Neural crest cell (in vitro differentiated cells): ENCODE measurements at places on chromosomes 7 and 10. TPM values are rescaled to one million over a fixed set of nuclear protein-coding genes. Genes with fewer than 3 reads are reported as not detected.

GRCh38 chr10:112345743-112346142 is 28.2 kb upstream of the ACSL5 start:
- no peaks in the 10 kb centered on the region for H3K36me3 ChIP-seq
- no peaks in the 10 kb centered on the region for H3K4me1 ChIP-seq
- no peak for DNase-seq
- H3K27me3 ChIP-seq: no peaks in the 10 kb centered on the region

DNA sequence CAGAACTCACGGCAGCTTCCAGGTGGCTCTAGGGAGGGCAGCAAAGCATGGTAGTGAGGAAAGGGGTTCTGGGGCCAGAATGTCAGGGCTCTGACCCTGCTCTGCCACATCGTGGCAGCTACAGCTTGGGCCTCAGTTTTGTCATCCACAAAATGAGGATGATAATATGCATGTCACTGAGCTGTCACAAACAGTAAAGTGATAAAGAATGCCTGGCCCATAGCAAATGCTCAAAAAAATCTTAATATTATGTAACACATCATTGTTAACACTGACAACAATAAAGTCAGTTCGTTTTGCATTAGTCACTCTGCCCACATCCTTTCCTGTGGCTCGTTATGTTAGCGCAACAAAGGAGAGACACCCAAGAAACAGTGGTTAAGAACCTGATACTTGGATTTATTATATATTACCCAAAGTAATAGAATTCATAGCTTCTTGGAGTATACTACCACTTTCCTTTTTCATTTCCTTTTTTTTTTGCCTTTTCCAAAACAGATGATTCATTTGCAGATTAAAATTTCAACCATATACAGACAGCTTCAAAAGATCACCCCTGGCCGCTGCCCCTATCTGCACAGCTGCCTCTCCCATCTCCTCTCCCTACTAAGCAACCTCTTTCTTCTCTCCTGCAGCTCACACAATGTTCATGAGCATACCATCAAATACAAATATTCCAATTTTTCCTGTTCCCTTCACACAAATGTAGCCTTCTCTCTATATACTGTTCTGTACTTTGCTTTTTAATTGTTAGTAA is 45.5 kb upstream of the DDC start:
- H3K36me3 ChIP-seq: peaks cover 20% of the 10 kb centered on the region
- no peak overlapping the region for H3K4me3 ChIP-seq
- DNase-seq: no peak
- H3K27me3 ChIP-seq: no peaks in the 10 kb centered on the region
- H3K4me1 ChIP-seq: no peaks in the 10 kb centered on the region
- no peak overlapping the region for H3K27ac ChIP-seq

DNA sequence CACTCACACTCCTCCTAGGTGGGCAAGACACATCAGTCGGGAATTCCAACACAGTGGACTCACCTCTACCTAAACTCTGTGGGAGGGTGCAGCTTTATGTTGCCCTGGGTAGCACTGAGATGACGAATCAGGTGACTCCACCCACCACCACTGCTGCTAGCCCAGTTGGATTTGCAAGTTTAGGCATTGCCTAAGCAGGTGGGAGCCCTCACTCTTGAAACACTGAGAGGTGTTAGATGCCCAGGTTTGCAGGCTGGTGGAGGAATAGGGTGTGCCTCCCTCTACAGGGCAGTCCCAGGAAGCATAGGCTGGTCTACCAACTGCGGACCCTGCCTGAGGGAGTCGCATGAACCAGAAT is 708.9 kb downstream of the POM121L12 start:
- no peak for DNase-seq
- no peaks in the 10 kb centered on the region for H3K4me1 ChIP-seq
- H3K36me3 ChIP-seq: no peaks in the 10 kb centered on the region
- H3K27me3 ChIP-seq: no peaks in the 10 kb centered on the region

GRCh38 chr10:44352316-44353127 is 32.4 kb downstream of the CXCL12 start:
- H3K4me1 ChIP-seq: peaks cover 11% of the 10 kb centered on the region
- no peaks in the 10 kb centered on the region for H3K27me3 ChIP-seq
- DNase-seq: no peak
- H3K4me3 ChIP-seq: no peak overlapping the region
- H3K27ac ChIP-seq: peak overlapping the region; percentile 89

DNA sequence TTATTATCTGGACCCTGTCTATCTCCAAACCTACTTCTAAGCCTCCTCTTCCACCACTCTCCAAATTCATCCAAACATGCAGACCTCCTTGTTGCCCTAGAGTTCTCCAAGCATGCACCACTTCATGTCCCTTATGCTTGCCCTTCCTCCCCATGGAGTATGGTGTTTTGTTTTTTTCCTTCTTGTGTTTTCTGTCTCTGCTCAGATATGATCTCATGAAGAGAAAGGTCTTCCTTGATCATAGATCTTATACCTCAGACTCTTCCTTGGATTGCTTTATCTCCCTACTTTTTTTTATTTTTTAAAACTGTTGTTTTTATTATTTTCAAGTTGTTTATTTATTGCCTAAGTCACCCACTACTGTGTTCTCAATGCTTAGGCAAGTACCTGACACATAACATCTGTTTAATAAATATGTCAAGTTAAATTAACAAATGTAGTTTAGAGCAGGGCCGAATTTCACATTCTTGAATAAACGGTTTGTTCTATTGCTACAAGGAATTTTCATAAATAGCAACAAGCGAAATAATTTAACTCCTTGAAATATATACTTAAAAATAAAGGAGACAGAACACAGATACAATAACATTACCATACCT is 84.5 kb downstream of the HGF start:
- no peaks in the 10 kb centered on the region for H3K27me3 ChIP-seq
- no peak overlapping the region for H3K4me3 ChIP-seq
- no peak for DNase-seq

DNA sequence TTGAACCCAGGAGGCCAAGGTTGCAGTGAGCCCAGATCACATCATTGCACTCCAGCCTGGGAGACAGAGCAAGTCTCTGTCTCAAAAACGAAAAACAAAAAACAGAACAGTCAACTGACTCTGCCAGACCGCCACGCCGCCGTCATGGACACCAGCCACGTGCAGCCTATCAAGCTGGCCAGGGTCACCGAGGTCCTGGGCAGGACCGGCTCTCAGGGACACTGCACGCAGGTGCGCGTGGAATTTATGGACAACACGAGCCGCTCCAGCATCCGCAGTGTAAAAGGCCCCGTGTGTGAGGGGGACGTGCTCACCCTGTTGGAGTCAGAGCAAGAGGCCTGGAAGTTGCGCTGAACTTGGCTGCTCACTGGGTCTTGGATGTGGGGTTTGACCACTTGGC is 470.0 kb downstream of the CALN1 start:
- H3K4me1 ChIP-seq: no peaks in the 10 kb centered on the region
- H3K27me3 ChIP-seq: no peaks in the 10 kb centered on the region
- H3K36me3 ChIP-seq: no peaks in the 10 kb centered on the region
- H3K4me3 ChIP-seq: no peak overlapping the region

Gene ATRNL1
- total RNA-seq: 44.1 and 46.9 TPM in 2 replicates

DNA sequence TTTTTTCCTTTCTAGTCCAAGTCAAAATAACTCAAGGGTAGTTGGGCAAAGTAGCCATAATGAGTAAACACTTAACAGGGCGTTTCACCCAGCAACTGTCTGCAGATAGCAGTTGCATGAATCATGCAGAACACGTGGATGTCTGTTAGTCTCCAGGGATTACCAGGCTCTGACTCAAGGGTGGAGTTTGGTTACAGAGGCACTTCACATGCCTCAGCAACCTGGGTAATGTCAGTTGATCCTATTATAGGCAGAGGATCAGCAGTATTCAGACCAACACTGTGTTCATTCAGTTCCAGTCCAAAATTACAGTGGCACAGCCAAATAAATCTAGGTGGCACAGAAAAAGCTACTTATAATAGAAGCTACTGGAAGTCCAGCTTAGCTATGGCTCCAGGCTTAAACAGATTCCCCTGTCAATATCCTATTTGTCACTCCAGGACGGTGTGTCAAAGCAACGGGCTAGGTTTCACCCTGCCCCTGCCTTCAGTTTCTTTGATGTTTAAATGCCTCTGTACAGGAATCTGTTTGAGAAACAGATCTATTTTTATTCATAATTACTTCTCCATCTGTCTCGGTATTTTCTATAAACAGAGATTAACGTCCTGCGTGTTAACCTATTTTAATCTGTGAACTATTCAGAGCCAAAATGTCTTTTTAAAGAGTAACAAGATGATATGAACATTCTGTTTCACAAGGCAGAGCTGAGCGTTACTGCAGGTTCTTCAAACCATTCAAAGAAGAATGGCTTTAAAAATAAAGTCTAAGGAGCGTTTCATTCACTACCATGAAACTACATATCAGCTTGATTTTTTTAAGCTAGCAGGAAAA is 162.6 kb upstream of the AKR1E2 start:
- H3K4me3 ChIP-seq: no peak overlapping the region
- peaks cover 10% of the 10 kb centered on the region for H3K4me1 ChIP-seq
- DNase-seq: no peak
- no peaks in the 10 kb centered on the region for H3K27me3 ChIP-seq

Gene ACTA2
- total RNA-seq: 7.0 and 7.6 TPM in 2 replicates

Gene ZNF488
- 2.9 and 3.2 TPM in 2 replicates for total RNA-seq

Gene UPK3BL1
- 14.5 and 17.3 TPM in 2 replicates for total RNA-seq

DNA sequence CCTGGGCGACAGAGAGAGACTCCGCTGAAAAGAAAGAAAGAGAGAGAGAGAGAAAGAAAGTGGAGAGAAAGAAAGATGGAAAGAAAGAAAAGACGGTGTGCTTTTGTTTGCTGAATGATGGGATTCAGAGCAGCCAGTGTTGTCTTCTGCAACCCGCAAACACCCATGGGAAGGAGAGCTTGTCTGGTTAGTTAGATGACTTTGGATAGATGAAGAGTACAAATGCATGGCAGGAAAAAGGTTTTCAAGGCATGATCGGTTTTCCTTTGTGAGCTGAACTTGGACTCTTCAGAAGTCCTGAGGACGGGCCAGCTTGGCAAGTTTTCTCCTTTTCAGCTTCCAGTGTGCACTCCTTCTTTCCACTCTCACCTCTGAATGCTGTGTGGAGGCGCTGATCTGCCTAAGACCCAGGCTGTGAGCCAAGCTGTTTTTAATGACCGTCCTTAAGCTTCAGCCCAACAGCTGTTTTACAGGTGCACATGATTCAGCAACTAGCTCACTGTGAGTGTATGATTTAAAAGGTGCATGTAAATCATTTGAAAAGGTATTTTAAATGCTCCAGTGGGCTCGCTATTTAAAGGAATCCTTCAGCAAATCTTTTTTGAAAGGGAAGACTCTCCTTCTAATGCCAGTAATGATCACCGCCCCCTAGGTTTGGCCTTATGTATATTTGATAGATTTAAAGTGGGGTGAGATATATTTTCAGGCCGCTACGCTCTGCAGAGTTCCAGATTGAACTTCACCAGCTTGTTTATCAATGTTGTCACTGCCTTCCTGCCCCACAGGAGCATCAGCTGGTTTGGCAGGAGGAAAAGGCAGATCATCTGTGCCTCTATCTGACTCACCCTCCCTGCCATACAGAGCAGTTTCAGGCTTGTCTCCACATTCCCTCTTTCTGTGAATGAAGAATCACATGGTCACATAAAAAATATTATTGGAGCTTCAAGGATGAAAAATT is 115.0 kb downstream of the PLXDC2 start:
- DNase-seq: no peak
- H3K36me3 ChIP-seq: peaks cover 2% of the 10 kb centered on the region
- no peak overlapping the region for H3K27ac ChIP-seq
- H3K4me3 ChIP-seq: no peak overlapping the region

- H3K36me3 ChIP-seq: peaks cover 3% of the 10 kb centered on the region
- H3K27ac ChIP-seq: no peak overlapping the region
- H3K27me3 ChIP-seq: no peaks in the 10 kb centered on the region
- no peak for DNase-seq
Observed at GRCh38 chr7:24701261-24702235, 55.7 kb downstream of the GSDME start.

DNA sequence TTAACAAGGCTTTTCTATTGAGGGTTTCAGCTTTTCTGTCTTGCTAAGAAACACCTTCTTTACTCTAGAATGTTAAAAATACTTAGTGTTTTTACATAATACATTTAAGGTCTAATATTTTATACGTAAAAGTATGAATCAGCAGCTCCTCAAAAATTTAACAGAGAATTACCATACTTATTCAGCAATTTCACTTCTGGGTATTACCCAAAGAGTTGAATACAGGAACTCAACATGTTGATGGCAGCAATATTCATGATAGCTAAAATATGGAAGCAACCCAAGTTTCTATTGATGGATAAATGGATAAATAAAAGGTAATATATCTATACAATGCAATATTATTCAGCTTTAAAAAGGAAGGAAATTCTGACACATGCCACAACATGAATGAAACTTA is 9.7 kb upstream of the OR13A1 start:
- no peak overlapping the region for H3K27ac ChIP-seq
- H3K4me3 ChIP-seq: no peak overlapping the region
- no peaks in the 10 kb centered on the region for H3K36me3 ChIP-seq

- DNase-seq: no peak
- no peak overlapping the region for H3K27ac ChIP-seq
- no peaks in the 10 kb centered on the region for H3K36me3 ChIP-seq
- H3K4me3 ChIP-seq: no peak overlapping the region
- H3K4me1 ChIP-seq: peaks cover 13% of the 10 kb centered on the region
- no peaks in the 10 kb centered on the region for H3K27me3 ChIP-seq
Observed at GRCh38 chr10:132434405-132435005, 37.5 kb downstream of the PWWP2B start.

Gene CALHM3
- not detected in 2 replicates for total RNA-seq

Gene PALD1
- 14.1 and 14.3 TPM in 2 replicates for total RNA-seq

- no peaks in the 10 kb centered on the region for H3K4me1 ChIP-seq
- no peak for DNase-seq
- H3K27ac ChIP-seq: no peak overlapping the region
- no peak overlapping the region for H3K4me3 ChIP-seq
- no peaks in the 10 kb centered on the region for H3K27me3 ChIP-seq
Observed at GRCh38 chr7:47149208-47149839, 432.6 kb downstream of the TNS3 start.

Gene PNLIP
- not detected in 2 replicates for total RNA-seq

- H3K4me3 ChIP-seq: no peak overlapping the region
- H3K36me3 ChIP-seq: no peaks in the 10 kb centered on the region
- no peak for DNase-seq
- no peaks in the 10 kb centered on the region for H3K27me3 ChIP-seq
Observed at GRCh38 chr7:126485791-126486190, 767.0 kb downstream of the GRM8 start.

GRCh38 chr10:77125231-77125630 is 512.4 kb downstream of the KCNMA1 start:
- H3K4me1 ChIP-seq: peaks cover 4% of the 10 kb centered on the region
- no peak overlapping the region for H3K4me3 ChIP-seq
- no peak for DNase-seq

DNA sequence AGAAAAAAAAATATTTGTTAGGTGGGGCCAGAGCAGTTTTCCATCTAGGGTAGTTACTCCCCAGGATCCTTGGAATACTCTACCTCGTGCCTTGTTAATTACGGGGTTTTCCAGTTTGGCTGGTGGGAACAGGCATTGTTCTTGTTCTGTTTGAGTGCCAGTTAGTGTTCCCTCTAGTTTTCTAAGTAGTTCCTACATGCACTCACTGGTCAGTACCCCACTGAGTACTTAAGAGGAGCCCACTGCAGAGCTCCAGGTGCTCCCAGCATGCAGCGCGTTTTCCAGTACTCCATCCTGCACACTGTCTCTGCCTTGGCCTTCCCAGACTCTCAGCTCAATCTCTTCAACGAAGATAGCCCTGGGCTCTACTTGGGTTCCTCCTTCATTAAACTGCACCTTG is 58.0 kb downstream of the AHCYL2 start:
- peaks cover 8% of the 10 kb centered on the region for H3K4me1 ChIP-seq
- peaks cover 4% of the 10 kb centered on the region for H3K36me3 ChIP-seq
- no peak overlapping the region for H3K27ac ChIP-seq
- DNase-seq: no peak
